Left ventricle myocardium superior (tissue), 1 donor: ENCODE measurements at places on chromosomes 4 and X. TPM values are rescaled to one million over a fixed set of nuclear protein-coding genes. Genes with fewer than 3 reads are reported as not detected.

GRCh38 chr4:56879996-56880395 is 27.7 kb upstream of the REST start:
- DNase-seq, result no peak

GRCh38 chr4:37687194-37687562 is 1.0 kb upstream of the RELL1 start:
- no peak for DNase-seq

DNA sequence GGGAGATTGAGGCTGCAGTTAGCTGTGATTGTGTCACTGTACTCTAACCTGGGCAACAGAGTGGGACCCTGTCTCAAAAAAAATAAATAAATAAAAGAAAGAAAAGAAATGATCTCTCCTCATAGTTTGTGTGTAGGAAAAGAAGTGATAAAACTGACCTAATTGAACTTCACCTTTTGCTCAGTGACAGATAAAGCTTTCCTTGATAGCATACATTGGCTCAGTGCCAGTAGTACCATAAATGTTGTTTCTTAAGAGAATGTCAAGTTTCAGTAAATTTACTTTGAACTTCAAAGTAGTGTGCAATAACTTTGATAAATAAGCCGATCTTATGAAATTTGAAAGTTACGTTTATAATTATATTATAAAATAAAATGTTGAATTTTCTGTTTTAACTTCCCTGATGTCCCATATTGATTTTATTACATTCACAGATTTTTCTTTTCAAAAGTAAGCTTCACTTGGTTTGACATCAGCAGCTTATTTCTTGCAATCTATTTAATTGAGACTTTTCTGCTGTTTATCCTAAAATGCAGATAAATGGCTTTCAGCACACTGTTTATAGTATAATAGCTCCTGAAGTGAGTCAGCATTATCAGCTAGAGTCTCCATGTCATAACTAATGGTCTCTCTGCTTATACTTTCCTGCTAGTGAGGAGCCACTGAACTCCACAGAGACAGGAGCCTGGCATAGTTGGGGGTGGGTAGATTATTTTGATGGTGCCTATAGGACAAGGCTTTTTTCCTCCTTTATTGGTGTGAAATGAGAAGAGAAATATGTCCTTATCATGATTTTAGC is 330.1 kb downstream of the BMPR1B start:
- DNase-seq, result no peak

The ZNF711 gene
- 0.62 TPM for total RNA-seq

The NSUN7 gene
- total RNA-seq, result 0.40 TPM

The RTL5 gene
- total RNA-seq, result 2.5 TPM
